ENCODE measurements at places on chromosomes 2 and 18. TPM values are rescaled to one million over a fixed set of nuclear protein-coding genes. Genes with fewer than 3 reads are reported as not detected.

Gene TRIM43
- total RNA-seq = not detected

Gene CD226
- total RNA-seq = 134 TPM

Gene ACOXL
- total RNA-seq = 0.83 TPM

Gene CXCR1
- not detected for total RNA-seq

Gene TM4SF20
- total RNA-seq = not detected

Gene GPR45
- total RNA-seq = not detected

Gene SETBP1
- 36.2 TPM for total RNA-seq

Gene CHRNG
- not detected for total RNA-seq

DNA sequence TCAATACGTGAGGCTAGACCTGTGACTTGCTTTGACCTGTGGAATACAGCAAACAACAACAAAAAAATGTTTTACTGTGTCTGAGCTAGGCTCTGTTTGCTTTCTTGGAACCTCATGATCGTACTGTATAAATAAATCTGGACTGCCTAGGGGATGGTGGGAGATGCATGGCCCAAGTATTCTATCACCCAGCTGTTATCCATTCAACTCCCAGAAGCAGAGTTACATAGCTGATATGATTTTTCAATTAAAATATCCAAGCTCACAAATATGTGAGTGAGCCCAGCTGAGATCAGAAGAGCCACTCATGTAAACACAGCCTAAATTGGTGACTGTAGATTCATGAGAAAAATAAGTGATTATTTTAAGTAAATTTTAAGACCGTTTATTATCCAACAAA is 154.1 kb upstream of the THUMPD2 start:
- H3K4me3 ChIP-seq = no peak overlapping the region
- H3K4me1 ChIP-seq = peaks cover 22% of the 10 kb centered on the region
- H3K36me3 ChIP-seq = peaks cover 21% of the 10 kb centered on the region
- DNase-seq = no peak
- no peak overlapping the region for H3K27ac ChIP-seq

DNA sequence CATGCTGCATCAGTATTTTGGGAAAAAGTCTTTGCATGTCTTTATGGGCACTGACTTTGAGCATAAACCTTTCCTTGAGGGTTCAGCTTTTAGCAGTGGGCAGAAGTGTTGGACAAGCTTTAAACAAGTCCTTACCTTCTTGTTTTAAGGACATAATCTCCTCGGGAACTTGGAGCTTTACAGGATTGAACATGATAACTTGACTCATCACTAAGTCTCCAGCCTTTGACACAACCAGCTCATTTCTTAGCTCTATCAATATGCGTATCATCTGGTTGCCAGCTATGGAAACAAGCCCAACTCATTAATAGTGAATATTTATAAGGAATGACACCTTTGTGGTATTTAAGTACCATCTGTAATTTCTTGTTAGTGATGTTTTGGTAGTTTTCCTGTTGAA is 21.0 kb upstream of the RAB27B start:
- DNase-seq = no peak
- H3K4me3 ChIP-seq = no peak overlapping the region
- no peaks in the 10 kb centered on the region for H3K36me3 ChIP-seq
- H3K4me1 ChIP-seq = peaks cover 15% of the 10 kb centered on the region
- H3K27ac ChIP-seq = no peak overlapping the region
- peaks cover 5% of the 10 kb centered on the region for H3K27me3 ChIP-seq

DNA sequence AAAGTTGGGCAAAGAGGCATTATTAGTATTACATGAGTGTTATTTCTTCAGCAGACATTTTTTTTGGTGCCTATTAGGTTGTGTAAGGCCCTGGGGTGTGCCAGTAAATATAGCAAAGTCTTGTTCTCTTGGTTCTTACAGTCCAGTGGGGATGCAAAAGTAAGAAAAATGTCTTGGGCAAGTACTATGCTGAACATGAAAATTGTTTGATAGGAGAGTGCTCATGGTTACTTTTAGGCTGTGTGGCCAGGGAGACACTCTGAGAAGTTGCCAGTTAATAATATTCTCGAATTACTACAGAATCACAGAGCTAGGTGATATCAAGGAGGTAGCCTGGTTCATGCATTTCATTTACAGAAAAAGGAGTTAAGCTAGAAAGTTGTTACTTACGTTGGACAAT is 1.9 kb downstream of the AGFG1 start:
- DNase-seq = no peak
- peaks cover 11% of the 10 kb centered on the region for H3K36me3 ChIP-seq
- peak overlapping the region; percentile 88 for H3K4me3 ChIP-seq
- no peaks in the 10 kb centered on the region for H3K27me3 ChIP-seq
- H3K4me1 ChIP-seq = peaks cover 49% of the 10 kb centered on the region

- H3K36me3 ChIP-seq = no peaks in the 10 kb centered on the region
- H3K4me3 ChIP-seq = no peak overlapping the region
- no peak overlapping the region for H3K27ac ChIP-seq
- H3K4me1 ChIP-seq = no peaks in the 10 kb centered on the region
Observed at GRCh38 chr2:71675296-71675695, 221.9 kb downstream of the DYSF start.

GRCh38 chr18:38241736-38242135 is 676.1 kb upstream of the CELF4 start:
- H3K27ac ChIP-seq = no peak overlapping the region
- H3K27me3 ChIP-seq = no peaks in the 10 kb centered on the region
- no peaks in the 10 kb centered on the region for H3K36me3 ChIP-seq
- H3K4me1 ChIP-seq = no peaks in the 10 kb centered on the region
- no peak for DNase-seq

DNA sequence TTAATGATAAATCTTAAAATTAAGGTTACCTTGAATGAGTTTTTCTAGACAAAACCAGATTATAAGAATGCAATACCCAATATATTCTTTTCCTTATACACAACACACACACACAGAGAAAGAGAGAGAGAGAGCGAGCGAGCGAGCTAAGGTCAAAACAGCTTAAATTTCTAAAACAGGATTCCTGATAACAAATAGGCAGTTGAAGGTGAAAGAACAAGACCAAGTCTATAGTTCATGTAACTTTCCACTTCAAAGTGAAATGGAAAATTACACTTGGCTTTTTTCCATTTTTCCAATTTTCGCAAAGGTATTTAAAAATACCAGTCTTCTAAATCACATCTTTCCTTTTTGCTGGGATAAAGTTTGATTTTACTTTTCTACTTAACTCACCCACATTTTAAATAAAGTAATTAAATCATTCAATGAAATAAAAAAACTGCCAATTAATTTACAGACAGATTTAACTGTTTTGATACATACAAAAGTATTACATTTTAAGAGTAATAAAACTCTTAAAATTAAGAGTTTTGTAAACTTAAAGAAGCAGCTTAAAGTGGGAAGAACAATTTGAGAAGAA is 98.8 kb downstream of the COBLL1 start:
- H3K4me3 ChIP-seq = no peak overlapping the region
- DNase-seq = no peak
- H3K4me1 ChIP-seq = no peaks in the 10 kb centered on the region

- DNase-seq = peak; percentile 43
- H3K36me3 ChIP-seq = no peaks in the 10 kb centered on the region
- no peak overlapping the region for H3K4me3 ChIP-seq
- H3K4me1 ChIP-seq = peaks cover 11% of the 10 kb centered on the region
Observed at GRCh38 chr2:148813603-148814065, 61.4 kb upstream of the KIF5C start.

DNA sequence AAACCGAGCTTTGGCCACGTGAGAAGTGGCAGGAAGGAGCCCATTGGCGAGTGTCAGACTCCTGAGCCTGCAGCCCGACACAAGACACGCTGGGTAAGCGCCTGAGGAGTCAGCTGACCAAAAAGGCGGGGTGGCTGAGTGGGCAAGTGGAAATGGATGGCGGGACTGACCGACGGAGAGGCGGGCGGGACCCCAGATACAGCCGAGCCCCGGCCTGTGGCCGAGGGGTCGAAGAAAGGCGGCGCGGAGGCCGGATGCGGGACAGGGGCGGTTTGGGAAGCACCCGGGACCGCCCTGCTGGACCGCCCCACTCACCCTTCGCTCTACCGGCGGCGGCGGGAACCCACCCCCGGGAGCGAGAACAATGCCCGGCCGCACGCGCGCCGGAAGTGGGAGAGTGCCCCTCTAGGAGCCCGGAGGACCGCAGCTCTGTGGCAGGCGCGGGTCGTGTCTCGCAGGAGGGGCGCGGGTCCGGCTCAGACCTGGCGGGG is 22.8 kb downstream of the ZSCAN30 start:
- peak overlapping the region; percentile 83 for H3K4me3 ChIP-seq
- H3K36me3 ChIP-seq = peaks cover 29% of the 10 kb centered on the region
- peak overlapping the region; percentile 78 for H3K27ac ChIP-seq
- H3K4me1 ChIP-seq = peaks cover 10% of the 10 kb centered on the region
- peak; percentile 16 for DNase-seq

DNA sequence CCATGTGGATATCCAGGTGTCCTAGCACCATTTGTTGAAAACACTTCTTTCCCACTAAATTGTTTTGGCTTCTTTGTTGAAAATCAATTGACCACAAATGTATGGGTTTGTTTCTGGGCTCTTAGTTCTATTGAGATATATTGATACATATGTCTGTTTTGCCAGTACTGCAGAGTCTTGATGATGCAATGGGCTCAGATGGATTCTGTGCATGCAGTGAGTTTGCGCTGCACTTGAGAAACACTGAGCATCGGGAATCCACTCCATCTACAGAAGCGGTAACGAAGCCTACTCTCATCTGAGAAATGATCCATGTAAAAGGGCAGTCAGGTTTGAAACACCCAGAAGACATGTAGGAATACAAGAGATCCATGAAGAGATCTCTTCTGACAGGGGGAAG is 21.9 kb upstream of the DNAJC10 start:
- H3K4me1 ChIP-seq = no peaks in the 10 kb centered on the region
- H3K27ac ChIP-seq = no peak overlapping the region
- no peak for DNase-seq
- peaks cover 12% of the 10 kb centered on the region for H3K27me3 ChIP-seq
- H3K36me3 ChIP-seq = no peaks in the 10 kb centered on the region

DNA sequence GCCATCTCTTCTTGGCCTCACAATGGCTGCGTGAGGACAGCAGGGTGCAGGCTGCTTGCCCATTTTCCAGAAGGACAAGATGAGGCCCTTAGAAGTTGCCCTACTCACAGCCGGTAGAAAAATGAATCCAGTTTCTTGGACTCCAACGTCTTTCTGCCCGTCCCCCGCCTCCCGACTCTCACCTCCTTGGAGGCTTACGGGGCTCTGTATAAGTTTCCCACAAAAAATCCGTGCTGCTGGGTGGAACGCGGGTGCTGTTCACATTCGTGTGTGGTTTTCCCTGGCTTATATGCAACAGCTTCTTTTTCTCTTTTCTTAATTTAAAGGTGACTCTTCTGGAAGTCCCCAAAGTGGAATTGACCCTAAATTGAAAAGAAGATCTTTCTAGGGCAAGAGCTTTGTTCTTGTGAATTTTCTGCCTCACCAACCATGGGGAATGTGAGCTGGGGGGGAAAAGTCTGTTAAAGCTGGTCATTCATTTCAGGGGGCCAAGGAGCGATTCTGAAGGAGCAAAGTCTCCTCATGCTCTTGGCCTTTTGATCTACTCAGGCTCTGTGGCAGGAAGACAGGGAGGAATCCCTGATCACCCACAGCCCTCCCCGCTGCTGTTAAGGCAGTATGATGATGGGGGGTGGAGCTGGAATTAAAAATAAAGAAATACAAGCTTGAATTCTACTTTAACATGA is 51.3 kb downstream of the DDX1 start:
- no peaks in the 10 kb centered on the region for H3K4me1 ChIP-seq
- H3K27me3 ChIP-seq = no peaks in the 10 kb centered on the region
- H3K27ac ChIP-seq = no peak overlapping the region
- DNase-seq = no peak
- peaks cover 20% of the 10 kb centered on the region for H3K36me3 ChIP-seq

GRCh38 chr2:25312958-25313710 is 28.6 kb downstream of the DNMT3A start:
- H3K27ac ChIP-seq = peak overlapping the region; percentile 97
- DNase-seq = no peak
- peak overlapping the region; percentile 83 for H3K4me3 ChIP-seq

- no peak overlapping the region for H3K27ac ChIP-seq
Observed at GRCh38 chr2:103788389-103788788, 1026.6 kb downstream of the TMEM182 start.

GRCh38 chr2:130843321-130843985 is 6.7 kb downstream of the ARHGEF4 start:
- no peak for DNase-seq
- no peak overlapping the region for H3K27ac ChIP-seq
- no peaks in the 10 kb centered on the region for H3K4me1 ChIP-seq
- no peak overlapping the region for H3K4me3 ChIP-seq

GRCh38 chr2:17845806-17846205 is 29.5 kb downstream of the MSGN1 start:
- H3K4me1 ChIP-seq = no peaks in the 10 kb centered on the region
- no peak overlapping the region for H3K27ac ChIP-seq
- DNase-seq = no peak
- H3K27me3 ChIP-seq = peaks cover 13% of the 10 kb centered on the region
- H3K4me3 ChIP-seq = no peak overlapping the region
- no peaks in the 10 kb centered on the region for H3K36me3 ChIP-seq

GRCh38 chr2:174350593-174351181 is 15.9 kb downstream of the SP9 start:
- H3K27ac ChIP-seq = no peak overlapping the region
- DNase-seq = no peak
- H3K4me3 ChIP-seq = no peak overlapping the region
- H3K4me1 ChIP-seq = no peaks in the 10 kb centered on the region

- DNase-seq = no peak
- peaks cover 36% of the 10 kb centered on the region for H3K4me1 ChIP-seq
- no peak overlapping the region for H3K27ac ChIP-seq
- H3K27me3 ChIP-seq = no peaks in the 10 kb centered on the region
- H3K4me3 ChIP-seq = peak overlapping the region; percentile 88
Observed at GRCh38 chr2:58047961-58048360, 1.4 kb downstream of the VRK2 start.

- no peaks in the 10 kb centered on the region for H3K36me3 ChIP-seq
- no peak overlapping the region for H3K4me3 ChIP-seq
- H3K27me3 ChIP-seq = no peaks in the 10 kb centered on the region
- H3K4me1 ChIP-seq = no peaks in the 10 kb centered on the region
- no peak overlapping the region for H3K27ac ChIP-seq
- DNase-seq = no peak
Observed at GRCh38 chr2:235552671-235553070, 58.8 kb downstream of the AGAP1 start.

DNA sequence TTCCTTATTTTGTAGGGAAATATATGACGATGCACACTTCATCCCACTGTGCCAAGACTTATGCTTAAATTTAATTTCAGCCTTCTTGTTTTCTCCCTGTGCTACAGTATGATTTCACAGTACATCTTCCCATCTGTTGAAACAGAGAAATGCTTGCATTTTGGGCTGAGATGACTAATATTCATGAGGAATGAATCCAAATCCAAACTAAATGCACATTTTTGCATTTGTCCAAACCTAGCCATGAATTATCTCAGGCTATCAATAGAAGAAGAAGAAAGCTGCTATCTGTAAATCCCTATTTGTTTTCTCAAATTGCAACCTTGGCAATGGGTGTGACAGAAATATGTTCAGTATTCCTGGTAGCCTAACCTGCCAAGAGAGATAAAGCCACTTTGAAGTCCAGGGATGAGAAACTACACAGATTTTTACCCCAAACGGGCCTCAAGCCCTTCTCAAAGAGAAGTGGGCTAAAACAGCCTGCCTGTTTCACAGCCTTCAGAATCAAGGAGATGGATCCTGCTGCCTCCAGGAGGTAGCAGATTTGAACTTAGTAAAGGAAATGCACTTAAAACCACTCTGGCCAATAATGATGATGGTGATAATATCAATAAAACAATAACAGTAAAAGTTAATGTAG is 306.9 kb upstream of the NT5C1B start:
- H3K4me3 ChIP-seq = no peak overlapping the region
- H3K27me3 ChIP-seq = peaks cover 2% of the 10 kb centered on the region
- DNase-seq = no peak
- no peaks in the 10 kb centered on the region for H3K4me1 ChIP-seq

Measured in activated T-helper 1 cell treated with anti-CD3 and anti-CD28 coated beads, Interleukin-12 subunit alpha, Interleukin-12 subunit beta, Interleukin-2, Interleukin-4 antibody, amounts not matched to agents 30 ng/mL and 10 ng/mL and 1 ng/mL, durations not matched to agents 14 hours and 24 hours and 36 hours (primary cell).